ENCODE measurements at places on chromosomes 3 and 15.
A peak's percentile ranks its signal among the peaks of the same experiment; 100 is the strongest.

DNA sequence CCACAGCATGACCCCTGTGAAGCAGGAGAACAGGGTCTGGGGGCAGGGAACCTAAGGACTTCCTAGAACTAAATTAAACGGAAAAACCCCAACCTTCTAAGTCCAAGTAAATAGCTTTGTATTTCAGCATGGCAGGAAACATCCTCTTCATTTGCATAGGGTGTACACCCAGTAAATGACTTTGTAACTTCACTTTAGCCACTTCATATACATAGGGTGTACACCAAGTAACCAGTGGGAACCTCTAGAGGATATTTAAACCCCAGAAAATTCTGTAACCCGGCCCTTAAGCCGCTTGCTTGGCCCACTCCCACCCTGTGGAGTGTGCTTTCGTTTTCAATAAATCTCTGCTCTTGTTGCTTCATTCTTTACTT lies 41.8 kb downstream of the FSD2 start:
- DNase-seq, result no peak

DNA sequence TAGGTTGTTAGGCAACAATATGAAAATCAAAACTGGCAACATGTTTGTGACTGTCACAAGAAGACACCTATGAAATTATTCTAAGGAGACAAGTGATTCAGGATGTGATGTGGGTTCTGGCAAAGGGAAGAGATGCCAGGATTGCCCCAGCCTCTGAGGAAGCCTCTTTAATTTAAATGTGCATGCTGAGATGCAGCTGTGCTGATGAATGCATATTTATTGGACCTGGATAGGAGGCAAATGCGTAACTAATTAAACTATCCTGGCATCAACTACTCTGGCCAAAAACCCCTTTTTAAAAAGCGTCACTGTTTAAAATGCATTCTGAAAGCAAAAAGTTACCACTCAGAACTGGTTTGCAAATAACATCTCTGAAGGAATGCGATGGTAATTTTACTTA lies 176.5 kb upstream of the DPH6 start:
- no peak for DNase-seq

GRCh38 chr3:23996095-23996524 lies 51.0 kb downstream of the NR1D2 start:
- DNase-seq, result no peak

GRCh38 chr15:65318870-65319356 lies 14.4 kb downstream of the RNU5B-1 start:
- peak; percentile 79 for DNase-seq

GRCh38 chr15:74780523-74781430 lies 1.1 kb upstream of the CSK start:
- DNase-seq, result peak; percentile 35

DNA sequence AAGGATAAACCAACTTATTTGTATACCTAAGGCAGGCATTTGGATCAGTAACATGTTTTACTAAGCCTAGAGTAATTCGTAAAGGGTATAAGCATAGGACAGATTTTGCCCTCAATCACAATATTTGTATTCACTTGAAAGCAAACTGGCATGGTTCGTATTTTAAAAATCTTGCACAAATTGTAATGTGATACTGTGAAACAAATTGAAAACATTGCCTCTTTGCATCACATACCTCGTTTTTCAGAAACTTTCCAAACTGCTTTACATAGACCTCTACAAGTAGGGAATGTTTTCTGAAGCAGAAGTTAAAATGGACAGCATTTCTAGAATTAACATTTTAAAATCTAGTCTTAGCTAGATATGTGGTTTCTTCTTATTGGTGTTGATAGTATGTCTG lies 11.6 kb downstream of the KBTBD8 start:
- no peak for DNase-seq

DNA sequence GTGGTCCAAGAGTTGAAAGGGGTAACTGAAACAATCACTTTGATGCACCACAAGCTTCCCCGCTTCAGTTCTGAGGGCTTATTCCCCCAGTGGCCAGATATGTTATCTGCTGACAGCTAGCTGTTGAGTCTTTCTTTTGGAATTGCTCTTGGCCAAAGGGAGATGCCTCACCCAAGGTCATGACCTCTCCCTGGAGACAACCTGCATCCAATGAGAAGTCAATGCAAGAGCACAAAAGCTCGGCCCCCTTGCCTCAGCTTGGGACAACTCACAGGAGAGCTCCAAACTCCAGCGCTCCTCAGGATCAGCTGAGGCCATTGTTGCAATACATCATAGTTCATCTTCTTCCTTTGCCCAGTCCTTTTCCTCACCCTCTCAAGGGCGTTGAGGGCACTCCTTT lies 31.0 kb upstream of the THBS1 start:
- no peak for DNase-seq

DNA sequence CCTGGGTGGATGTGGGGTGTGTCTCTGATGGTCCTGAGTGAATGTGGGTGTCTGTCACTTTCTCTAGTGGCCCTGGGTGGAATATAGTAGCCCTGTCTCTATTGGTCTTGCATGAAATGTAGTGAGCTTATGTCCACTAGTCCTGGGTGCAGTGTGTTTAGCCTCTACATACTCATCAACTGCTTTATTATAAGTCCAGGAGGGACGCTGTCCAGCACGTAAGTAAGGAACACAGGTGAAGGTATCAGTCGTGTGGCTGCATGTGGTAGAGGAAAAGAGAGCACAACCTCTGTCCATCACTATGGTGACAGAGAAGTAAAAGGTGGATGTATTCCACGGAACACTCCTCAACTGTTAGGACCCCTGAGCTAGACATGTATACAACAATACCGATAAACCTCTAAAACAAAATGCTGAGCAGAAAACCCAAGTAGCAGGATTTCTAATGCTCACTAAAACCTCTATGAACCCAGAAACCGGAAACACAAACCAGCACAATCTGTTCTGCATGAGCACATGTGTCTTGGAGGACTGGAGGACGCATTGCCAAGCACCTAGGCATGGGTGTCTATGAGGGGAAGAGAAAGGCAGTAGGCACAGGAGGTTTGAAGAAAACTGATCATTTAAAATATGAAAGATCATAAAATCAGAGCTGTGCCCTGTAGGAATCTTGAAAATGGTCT lies 11.0 kb downstream of the LTF start:
- DNase-seq, result no peak

- no peak for DNase-seq
Observed at GRCh38 chr3:18372786-18373405, 52.2 kb downstream of the SATB1 start.

- DNase-seq, result no peak
Observed at GRCh38 chr3:64566859-64567258, 120.9 kb downstream of the ADAMTS9 start.

- no peak for DNase-seq
Observed at GRCh38 chr3:192818126-192818525, 90.8 kb upstream of the FGF12 start.

DNA sequence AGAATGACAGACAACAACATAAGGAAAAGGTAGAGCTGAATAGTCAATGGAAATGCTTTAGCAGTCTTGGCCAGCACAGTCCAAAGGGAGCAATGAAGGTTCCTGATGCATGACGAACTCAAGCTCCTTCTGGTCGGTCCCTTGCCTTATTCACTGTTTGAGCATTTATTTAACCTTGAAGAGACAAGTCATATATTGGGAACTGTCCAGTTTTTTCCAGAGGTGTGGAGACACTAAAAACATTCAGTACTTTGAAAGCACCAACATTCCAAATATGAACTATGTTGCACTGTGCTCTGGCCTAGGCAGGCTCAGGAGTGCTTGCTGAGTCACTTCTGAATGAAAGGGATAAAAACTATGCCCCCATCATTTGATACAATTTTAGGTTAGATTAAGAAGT lies 384.8 kb downstream of the MECOM start:
- no peak for DNase-seq

- DNase-seq, result no peak
Observed at GRCh38 chr3:147369661-147370123, 36.7 kb downstream of the ZIC4 start.

DNA sequence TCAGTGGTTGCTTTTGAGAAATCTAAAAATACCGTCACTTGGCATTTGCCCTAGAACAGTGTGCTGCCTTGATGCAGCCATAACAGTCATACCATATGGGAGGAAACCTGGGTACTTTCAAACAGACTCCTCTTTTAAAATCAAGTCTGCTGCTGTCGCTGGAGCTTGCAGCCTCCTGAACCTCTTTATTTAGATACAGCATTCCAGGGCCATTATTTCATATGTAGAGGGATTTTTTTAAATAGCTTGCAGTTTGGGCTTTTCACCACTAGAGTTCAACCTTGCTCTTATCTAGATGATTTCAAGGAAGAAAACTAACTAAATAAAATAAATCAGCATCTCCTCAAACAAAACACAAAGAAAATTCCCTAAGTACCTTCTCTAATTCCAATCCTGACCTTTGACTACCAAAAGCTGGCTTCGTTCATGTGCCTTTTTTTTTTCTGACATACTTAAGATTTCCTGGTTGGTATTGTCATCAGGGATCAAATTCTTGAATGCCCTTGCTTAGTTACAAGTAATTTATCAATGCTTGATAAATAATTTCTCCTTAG lies 111.6 kb downstream of the KBTBD8 start:
- peak; percentile 65 for DNase-seq

- DNase-seq, result no peak
Observed at GRCh38 chr3:21734746-21735145, 16.3 kb downstream of the ZNF385D start.

DNA sequence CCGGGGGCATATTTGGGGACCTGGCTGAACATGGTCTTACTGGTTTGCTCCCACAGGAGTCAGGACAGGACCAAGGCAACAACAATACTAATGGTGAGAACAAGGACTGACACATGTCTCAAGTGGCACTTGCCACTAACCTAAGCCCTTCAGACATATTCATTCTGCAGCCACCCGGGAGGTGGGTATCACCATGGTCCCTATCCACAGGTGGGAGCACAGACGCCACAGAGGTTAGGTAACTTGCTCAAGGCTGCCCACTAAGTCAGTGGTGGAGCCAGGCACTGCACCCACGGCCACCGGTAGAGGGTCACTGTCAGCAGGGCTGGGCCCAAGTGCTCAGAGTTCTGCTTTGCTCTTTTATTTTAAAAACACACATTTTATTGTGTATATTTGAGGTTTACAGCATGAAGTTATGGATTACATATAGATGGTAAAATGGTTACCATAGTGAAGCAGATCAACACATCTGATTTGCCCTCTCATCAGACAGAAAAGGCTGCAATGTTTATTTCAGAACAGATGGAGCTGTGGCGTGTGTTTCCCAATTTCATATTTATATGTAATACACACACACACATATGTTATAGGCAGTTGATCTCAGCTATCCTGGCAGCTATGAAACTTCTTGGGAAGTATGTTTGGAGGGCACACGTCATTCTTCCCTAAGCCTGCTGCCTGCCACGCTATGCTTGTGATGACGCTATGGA lies 30.0 kb upstream of the SLC41A3 start:
- DNase-seq, result no peak

GRCh38 chr15:35127717-35128116 lies 42.6 kb upstream of the NANOGP8 start:
- DNase-seq, result no peak

DNA sequence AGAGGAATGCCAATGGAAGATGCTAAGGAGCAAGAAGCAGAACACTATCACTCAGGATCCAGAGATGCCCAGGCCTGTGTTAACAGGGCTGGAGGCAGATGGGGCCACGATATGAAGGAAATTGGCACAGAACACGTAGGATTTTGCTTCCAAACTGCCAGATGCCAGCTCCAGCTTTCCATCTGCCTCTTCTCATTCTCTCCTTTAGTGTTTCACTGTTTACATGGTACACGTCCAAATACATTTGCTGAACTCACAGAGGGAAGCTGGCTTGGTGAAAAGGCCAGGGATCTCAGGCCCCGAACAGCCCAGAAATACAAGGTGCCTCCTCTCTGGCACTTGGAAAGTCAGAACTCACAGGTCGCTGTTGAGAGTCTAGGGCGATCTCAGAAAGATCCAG lies 187.0 kb downstream of the NTRK3 start:
- DNase-seq, result no peak

GRCh38 chr3:39196671-39197356 lies 4.4 kb upstream of the XIRP1 start:
- no peak for DNase-seq

DNA sequence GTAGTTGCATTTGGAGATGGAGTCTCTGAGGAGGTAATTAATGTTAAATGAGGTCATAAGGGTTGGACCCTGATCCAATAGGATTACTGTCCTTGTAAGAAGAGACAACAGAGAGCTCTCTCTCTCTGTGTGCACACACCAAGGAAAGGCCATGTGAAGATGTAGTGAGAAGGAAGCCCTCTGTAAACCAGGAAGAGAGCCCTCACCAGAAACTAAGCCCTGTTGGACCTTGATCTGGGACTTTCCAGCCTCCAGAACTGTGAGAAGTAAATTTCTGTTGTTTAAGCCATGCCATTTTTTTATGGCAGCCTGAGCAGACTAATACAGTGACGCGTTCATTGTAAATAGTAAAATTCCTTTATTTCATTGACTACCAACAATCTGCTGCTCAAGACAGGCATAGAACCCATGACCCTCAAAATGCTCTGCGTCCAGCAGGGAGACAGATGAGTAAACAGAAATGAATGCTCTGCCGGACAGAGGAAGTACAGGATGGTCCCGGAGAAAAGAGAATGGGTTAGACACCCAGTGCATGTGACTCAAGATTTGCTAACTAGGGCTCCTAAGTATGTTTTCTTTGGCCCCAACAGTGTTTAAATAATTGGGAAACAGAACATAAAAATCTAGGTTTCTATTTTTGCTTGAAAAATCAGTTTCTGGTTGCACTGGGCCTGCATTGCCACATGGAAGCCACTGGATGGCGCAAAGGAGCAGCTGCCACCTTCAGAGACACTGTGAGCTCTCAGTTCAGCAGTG lies 37.9 kb upstream of the TNFAIP8L3 start:
- peak; percentile 46 for DNase-seq

DNA sequence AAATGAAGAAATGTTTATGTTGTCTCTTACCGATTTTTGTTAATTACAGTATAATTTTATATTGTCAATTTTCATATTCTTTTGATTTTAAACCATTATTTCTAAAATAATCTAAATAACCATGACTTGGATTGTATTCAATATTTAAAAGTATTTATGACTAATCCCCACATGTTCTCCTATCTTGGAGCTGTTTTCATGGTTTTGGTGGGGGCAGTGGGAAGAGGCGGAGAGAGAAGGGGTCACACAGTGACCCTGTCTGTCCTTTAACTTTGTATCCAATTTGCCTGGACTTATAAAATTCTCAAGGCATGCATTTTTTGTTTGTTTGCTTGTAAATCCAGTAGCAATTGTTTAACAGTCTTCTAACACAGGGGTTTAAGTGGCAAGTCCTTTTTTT lies 407.4 kb downstream of the NTRK3 start:
- DNase-seq, result no peak
